ENCODE measurements at places on chromosomes 6 and 20. TPM values are rescaled to one million over a fixed set of nuclear protein-coding genes. Genes with fewer than 3 reads are reported as not detected.
A peak's percentile ranks its signal among the peaks of the same experiment; 100 is the strongest.

DNA sequence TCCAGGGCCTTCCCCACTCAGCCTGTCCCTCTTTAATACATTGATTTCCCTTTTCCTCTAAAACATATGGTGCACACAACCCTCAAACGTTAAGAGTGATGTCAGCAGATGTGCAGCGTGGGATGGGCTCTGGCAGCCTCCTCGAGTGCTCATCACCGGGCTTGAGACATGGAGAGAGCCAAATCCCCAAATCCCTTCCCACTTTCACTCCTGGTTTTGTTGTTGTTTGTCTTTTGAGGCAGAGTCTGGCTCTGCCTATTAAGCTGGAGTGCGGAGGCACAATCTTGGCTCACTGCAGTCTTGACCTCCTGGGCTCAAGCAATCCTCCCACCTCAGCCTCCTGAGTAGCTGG is 5.8 kb upstream of the PLTP start:
- DNase-seq: peak; percentile 76

GRCh38 chr6:154488802-154489437 is 21.6 kb downstream of the CNKSR3 start:
- DNase-seq: peak; percentile 44

- no peak for DNase-seq
Measured at GRCh38 chr20:33910056-33910455, 83.7 kb upstream of the RALY start.

- no peak for DNase-seq
Measured at GRCh38 chr6:73696966-73697655, 1.1 kb downstream of the CD109 start.

GRCh38 chr6:151437401-151437800 is 14.5 kb downstream of the RMND1 start:
- DNase-seq: peak; percentile 36

GRCh38 chr6:169344750-169345065 is 91.1 kb upstream of the THBS2 start:
- peak; percentile 28 for DNase-seq

DNA sequence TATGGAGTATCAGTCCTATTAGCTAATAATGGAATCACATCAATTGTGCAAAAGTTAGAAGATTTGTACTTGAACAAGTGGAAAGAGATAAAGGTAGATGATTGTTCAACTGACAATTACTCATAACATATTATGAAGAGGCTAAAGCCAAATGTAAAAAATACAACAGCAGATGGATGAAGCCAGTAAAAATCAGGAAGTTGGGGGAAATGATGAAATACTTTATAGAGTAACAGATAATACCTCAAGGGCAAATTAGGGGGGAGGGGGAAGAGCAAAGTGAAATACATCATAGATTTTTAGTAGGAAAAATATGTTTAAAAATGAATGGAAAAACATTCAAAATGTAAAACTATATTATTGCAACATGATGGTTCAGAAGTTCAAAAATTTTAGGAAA is 114.0 kb downstream of the PDSS2 start:
- DNase-seq: no peak

- no peak for DNase-seq
Measured at GRCh38 chr6:5782783-5783547, 223.8 kb downstream of the NRN1 start.

GRCh38 chr6:73340048-73340447 is 14.0 kb downstream of the DPPA5 start:
- DNase-seq: no peak

GRCh38 chr20:14889496-14890255 is 552.3 kb upstream of the FLRT3 start:
- no peak for DNase-seq

DNA sequence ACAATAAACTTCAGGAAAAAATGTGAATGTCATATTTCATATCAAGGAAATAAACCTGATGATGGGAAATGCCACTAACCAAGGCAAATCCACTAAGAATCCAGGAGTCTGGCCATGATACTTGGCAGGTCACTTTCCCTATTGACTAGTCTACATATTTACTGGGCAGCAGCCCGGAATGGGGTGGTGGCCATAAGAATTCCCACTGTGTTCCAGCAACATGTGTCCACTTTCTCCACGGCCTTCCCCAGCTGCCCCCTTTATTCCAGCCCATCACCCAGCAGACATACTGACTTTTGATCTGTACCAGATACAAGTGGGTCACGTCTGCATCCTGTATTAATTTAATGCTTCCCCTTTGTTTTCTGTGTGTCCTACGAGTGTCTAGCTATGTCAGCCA is 234.5 kb upstream of the PRDM1 start:
- DNase-seq: no peak

DNA sequence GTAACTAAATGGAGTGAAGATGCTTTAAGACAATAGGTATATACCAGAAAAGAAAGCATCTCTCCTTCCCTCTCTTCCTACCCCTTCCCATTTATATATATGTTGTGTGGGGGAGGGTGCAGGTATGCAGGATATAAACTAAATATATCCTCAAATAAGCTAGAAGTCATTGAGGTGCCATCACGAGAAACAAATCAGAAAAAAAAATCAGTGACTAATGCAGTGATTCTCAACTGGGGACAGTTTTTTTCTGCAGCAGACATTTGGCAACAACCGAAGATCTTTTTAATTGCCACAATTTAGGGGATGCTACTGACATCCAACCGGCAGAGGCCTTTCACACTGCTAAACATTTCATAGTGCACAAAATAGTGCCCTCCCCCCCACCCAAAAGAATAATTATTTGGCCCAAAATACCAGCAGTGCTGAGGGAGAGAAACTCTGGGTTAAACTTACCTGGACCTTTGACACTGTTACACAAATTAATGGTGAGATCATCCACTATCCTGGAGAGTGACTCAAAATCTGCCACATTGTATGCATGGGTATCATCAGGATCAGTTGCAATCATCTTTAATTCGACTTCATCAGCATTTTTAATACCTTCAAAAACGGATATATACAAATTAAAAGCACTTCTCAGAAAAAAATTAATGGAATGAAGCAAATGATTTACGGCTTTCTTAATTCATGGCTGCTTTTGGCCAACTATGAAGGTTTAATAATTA is 55.0 kb downstream of the COL12A1 start:
- DNase-seq: no peak

- peak; percentile 31 for DNase-seq
Measured at GRCh38 chr6:125183391-125183790, 29.8 kb downstream of the TPD52L1 start.

- DNase-seq: no peak
Measured at GRCh38 chr6:37512400-37513011, 12.8 kb upstream of the CCDC167 start.

DNA sequence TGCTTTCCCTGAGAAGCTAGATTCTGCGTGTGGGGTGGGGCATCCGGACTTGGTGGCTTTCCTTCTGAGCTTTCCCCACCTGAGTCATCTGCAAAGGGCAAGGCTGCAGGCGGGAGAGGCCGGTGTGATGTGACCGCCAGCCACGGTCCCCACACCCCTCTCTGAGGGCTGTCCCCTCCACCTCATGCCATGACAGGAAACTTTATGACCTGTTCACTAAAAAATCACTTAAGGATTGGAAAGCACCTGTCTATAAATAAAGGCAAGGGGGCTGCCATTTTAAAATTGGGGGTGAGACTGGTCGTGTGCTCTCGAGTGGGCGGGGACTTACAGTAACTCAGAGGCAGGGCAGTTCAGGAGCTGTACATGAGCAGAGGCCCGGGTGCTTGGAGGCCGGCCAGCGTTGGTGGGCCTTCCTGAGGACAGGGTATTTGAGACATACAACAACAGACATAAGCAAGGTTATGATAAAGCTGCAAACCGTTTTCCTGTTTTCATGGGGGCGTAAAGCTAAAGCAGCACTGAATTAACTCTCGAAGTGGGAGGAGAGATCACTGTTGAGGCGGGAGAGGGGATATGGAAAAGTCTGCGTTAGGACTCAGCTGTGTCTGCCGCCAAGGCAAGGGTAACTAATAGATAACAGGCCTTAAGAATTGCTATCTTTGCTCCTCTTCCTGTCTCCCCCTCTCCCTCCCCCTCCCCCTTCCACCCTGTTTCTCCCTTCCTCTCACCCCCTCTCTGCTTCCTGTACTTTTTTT is 16.1 kb upstream of the SERPINB1 start:
- DNase-seq: peak; percentile 85

DDX43 gene
- total RNA-seq: 0.86 TPM

E2F1 gene
- total RNA-seq: 7.1 TPM

EDN3 gene
- not detected for total RNA-seq

SS18L1 gene
- total RNA-seq: 14.2 TPM

STX7 gene
- total RNA-seq: 27.2 TPM

PDYN gene
- total RNA-seq: not detected

ATXN1 gene
- 42.5 TPM for total RNA-seq

RNASET2 gene
- 20.3 TPM for total RNA-seq

WFDC5 gene
- total RNA-seq: not detected

CST1 gene
- 11.3 TPM for total RNA-seq

ID4 gene
- total RNA-seq: 2.2 TPM

BHLHE23 gene
- not detected for total RNA-seq
